ENCODE measurements at places on chromosomes 3 and 15.

DNA sequence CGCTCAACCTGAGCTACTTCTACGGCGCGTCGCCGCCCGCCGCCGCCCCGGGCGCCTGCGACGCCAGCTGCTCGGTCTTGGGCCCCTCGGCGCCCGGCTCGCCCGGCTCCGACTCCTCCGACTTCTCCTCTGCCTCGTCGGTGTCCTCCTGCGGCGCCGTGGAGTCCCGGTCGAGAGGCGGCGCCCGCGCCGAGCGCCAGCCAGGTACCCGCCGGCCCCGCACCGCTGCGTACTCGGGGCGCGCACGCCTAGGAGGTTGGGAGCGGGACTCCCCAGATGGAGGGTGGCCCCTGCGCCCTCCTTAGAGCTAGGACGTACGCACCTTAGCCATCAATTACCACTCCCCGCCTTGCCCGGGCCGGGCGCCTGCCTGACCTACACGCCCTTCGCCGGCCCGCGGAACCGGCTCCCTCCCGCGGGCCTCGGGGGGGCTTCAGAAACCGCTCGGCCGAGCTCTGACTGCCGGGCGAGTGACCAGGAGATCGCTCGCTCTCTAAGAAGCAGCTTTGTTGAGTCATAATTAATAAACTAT, 466 bp downstream of the NFKBIZ start:
- no peak for DNase-seq

DNA sequence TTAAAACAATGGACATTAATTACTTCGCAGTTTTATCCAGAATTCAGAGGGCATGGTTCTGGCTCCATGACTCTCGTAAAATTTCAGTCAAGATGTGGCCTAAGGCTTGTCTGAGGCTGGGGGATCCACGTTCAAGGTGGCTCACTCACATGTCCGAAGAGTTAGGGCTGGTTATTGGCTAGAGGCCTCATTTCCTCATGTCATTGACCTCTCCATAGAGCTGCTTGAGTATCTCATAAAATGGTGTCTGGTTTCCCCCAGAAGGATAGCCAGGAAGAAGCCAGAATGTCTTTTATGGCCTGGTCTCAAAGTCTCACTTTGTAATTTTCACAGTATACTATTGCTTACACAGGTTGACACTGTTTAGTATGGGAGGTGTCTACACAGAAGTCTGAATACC, 67.3 kb upstream of the DCBLD2 start:
- no peak for DNase-seq

GRCh38 chr3:78255403-78255802, 1215.5 kb downstream of the ROBO2 start:
- no peak for DNase-seq

DNA sequence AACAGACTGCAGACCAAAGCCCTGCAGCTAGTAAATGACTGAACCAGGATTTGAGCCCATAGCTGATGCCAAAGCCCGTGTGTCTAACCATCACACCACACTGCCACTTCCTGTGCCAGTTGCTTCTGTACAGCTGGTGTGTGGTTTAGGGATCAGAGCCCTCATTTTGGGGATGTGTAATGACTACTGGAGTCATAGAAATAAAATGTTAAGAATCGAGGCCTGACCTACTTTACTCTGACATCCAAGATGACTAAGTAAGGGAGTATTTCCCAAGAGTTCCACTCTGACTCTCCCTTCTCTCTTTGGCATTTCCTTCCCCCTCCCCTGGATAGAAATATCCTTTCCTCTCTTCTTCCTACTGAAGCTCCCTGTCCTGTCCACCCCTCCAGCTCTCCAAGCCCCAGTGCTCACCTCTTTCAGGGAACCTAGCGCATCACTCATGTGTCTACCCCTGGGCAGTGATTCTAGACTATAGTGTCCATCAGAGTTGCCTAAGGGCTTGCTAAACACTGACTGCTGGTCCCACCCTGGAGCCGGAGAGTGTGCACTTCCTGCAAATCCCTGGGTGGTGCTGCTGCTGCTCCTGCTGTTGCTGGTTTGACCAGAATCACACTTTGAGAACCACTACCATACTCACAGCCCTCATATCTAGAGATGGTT, 53.8 kb downstream of the MGLL start:
- no peak for DNase-seq

DNA sequence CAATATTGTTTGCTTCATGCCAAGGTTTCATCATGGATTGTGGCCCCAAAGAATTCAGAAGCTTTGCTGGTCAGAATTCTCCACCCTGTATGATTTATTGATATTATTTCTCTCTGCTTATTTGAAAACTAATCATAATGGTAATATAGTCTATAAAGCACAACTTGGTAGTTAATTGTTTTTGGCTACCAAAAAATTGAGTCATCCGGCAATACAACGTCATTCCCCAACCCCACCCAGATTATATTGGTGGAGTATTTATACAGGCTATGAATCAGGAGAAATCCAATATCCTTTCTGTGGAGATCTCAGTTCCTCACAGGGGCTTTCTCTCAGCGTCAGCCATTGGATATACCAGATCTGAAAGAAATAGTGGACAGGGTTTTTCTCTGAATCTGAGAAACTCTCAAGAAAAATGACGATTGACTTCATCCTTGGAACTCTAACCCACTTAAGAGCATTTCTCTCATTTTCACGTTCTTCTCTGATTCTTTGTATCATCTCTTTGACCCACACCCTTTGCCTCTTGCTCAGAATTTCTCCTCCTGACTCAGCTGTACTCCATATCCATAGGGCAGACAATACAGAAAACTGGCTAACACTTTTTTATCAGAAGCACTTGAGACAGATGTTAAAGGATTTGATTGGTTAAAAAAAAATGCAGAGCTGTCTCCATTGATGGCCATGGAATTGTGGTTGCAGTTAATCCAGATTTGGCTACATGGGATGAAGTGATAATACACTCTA, 1055.8 kb upstream of the CADM2 start:
- DNase-seq = no peak

- no peak for DNase-seq
Measured at GRCh38 chr15:97684249-97684648, 276.3 kb upstream of the ARRDC4 start.

DNA sequence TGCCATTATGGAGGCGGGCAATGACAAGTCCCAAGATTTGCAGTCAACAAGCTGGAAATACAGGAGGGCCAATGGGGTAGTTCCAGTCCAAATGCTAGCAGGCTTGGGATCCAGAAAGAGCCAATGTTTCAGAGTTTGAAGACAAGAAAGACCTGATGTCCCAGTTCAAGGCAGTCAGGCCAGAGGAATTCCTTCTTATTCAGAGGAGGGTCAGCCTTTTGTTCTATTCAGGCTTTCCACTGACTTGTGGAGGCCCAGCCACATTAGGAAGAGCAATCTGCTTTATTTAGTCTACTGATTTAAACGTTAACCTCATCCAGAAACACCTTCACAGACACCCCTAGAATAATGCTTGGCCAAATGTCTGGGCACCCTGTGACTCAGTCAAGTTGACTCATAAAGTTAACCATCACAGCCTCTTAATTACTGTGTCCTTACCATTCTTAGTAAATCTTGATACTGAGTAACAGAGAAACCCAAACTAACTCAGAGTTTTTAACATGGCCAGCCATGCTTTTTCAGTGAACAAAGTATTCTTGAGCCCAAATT, 50.9 kb upstream of the NPHP3 start:
- DNase-seq = no peak

DNA sequence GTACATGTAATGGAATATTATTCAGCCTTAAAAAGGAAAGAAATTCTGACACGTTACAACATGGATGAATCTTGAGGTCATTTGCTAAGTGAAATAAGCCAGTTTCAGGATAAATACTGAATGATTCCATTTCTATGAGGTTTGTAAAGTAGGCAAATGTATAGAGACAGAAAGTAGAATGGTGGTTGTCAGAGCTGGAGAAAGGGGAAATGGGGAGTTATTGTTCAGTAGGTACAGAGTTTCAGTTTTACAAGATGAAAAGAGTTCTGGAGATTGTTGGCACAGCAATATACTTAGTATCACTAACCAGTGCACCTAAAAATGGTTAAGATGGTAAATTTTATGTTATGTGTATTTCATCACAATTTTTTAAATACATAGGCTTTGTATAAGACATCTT, 60.6 kb downstream of the USP8 start:
- DNase-seq = no peak

GRCh38 chr15:45391746-45392583, 13.6 kb upstream of the GATM start:
- no peak for DNase-seq

GRCh38 chr3:194084284-194084683, 51.7 kb upstream of the HES1 start:
- no peak for DNase-seq

- no peak for DNase-seq
Measured at GRCh38 chr15:57624730-57625129, 33.0 kb downstream of the MYZAP start.

DNA sequence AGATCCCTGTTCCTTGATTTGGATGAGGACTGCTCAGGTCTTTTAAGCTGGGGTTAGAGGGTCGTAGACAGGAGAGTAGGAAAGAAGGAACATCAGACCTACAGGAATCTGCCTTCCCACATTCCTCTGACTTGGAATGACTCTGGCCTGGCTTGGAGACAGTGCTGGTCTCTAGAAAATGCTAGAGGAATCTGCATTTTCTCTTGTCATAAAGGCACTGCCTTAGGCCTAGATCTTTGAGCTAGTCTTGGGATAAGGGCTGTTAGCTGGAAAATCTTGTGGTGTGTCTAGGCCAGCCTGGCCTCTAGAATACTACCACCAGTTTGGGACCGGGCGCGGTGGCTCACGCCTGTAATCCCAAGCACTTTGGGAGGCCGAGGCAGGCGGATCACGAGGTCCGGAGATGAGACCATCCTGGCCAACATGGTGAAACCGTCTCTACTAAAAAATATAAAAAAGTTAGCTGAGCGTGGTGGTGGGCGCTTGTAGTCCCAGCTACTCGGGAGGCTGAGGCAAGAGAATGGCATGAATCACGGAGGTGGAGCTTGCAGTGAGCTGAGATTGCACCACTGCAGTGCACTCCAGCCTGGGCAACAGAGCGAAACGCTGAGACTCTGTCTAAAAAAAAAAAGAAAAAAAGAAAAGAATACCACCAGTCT, 17.3 kb upstream of the BSN start:
- DNase-seq = no peak

DNA sequence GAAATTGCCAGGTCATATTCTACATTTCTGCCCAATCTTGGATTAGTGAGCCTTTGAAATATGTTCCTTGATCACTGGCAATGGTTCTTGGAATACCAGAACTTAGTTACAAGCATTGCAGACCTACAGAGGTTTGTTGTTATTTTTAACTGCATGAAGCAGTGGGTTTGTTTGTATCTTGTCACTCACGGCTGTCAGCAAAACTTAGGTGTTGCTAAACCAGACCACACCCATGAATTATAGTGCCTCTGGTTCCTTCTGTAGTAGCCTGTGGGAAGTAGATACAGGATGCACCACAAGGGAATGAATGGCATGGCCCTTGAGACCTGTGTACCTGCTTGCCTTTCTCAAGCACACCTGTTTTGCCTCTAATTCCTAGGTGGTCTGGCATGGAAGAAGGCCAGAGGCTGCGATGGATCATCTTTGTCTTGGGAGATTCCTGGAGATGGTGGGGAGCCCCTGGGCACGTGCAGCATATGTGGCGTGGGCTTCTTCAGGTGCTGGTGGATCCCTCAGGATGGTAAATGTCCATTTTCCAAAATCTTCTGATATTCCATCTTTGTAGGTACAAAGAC, 138.8 kb downstream of the SNRPN start:
- no peak for DNase-seq

- DNase-seq = no peak
Measured at GRCh38 chr3:187848401-187848800, 103.1 kb upstream of the BCL6 start.

DNA sequence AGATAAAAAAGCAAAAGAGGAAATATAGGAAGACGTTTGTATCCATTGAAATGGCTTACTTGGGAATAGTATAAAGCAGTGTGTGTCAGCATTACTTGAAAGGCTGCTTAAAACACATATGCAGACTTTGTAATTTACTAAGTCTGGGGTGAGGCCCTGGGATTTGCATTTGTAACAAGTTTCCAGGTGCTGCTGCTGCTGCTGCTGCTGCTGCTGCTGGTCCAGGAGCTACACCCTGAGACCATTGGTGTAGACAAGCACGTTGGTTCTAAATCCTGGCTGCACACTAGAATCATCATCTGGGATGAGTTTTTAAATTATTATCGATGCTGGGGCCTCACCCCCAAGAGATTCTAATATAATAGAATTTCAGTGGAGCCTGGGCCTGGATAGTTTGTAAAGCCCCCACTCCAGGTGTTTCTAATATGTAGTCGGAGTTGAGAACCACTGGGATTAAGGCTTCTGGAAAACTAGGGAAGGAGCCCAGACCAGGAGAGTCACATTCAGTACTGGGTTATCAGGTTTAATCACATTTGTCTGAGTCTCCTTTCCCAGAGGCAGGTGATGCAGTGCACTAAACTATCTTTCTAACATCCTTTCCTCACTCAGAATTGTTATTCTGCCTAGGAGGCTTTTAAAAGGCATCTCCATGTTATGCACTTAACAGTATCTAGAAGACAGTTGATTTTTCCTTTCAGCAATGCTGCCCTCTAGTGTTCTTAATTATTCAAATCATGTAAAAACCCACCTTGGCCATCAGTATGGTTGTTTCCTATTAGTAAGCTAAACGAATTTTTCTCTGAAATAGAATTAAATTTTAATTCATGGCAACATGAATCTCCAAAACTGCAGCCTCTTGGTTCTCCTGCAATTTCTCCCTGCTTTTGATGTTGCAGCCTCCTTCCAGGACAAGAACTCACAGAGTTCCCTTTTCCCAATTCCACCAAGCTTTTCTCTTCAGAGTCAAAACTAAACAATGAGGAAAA, 45.4 kb downstream of the SSR3 start:
- peak; percentile 57 for DNase-seq

DNA sequence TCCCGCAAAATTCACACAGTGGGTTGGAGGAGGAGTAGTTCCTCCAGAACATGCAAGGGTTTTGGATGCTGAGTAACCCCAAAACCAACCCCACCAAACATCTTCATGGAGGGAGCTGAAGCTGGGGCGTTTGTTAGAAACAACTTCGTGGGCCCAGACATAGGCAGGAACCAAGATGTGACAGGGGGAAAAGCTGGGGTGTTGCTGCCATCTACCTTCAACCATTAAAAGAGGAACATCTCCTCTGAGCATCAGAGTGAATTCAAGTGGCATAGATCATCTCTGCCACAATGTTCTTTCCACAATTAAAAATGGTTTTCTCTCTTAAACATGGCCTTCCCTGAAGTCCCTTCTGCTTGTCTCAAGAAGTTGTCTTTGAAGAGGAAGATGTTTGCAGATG, 20.5 kb downstream of the SIDT1 start:
- DNase-seq = no peak

DNA sequence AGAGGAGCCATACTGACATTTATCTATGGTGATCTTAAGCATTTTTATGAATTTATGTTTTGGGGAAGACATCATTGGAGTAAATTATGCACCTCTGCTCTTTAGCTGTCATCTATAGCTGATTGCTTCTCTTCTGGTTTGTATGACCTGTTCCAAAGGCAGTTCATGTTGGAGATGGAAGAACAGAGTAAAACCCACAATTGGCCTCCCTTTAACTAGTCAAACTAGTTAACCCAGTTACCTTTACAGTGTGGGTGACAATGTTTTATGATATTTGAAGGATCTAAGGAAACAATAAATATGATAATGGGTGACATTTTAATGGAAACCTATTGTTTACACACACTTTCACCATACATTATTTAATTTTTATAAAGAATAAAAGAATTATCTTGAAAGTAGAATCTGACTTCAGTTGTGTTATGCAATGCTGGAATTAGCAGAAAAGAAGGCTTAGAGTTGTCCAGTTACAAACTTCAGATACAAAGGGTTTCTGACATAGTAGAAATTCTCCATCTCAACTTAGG, 263.5 kb downstream of the NFKBIZ start:
- no peak for DNase-seq

All from spinal cord (tissue), 10 donors.